Stimulated activated CD4-positive, alpha-beta T cell treated with anti-CD3 and anti-CD28 coated beads, TNF-alpha, amount 100 ng/mL, for 4 hours (primary cell): ENCODE measurements at places on chromosomes 4 and X.

GRCh38 chr4:82694892-82695291 lies 103.7 kb downstream of the SCD5 start:
- no peak for DNase-seq

DNA sequence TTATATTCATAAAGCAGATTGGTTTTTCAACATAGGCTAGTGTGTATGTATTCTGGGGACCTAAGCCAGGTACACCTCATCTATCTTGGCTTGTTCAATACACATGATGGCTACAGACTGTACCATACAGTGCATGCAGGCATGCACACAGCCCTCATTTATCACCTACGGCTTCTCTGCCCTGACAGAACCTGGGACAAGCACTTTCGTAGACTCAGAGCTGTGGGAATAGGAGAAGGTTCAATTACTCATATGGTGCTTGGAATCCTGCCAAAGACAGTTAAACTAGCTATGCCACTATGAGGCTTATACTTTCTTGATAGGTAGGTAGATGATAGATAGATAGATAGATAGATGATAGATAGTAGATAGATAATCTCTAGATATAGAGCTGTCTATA lies 457.2 kb downstream of the GALNTL6 start:
- DNase-seq, result no peak

GRCh38 chr4:41873380-41874295 lies 61.6 kb upstream of the TMEM33 start:
- no peak for DNase-seq

DNA sequence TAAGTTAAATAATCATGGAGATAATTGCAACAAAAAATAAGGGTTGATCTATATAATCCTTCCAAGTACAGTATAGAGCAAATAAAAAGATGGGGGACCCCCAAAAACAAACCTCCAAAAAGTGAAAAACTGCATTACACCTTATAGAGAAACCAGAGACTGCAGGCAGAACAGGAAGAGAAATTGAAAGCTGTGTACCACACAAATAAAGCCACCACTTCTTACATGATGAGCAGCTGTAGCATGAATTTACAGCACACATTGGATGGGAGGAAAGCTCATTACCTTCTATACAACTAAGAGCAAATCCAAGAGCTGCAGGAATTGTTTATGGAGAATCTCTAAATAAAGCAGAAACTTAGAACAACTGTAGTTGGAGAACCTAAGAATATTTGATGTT lies 152.4 kb upstream of the PDE5A start:
- no peak for DNase-seq

DNA sequence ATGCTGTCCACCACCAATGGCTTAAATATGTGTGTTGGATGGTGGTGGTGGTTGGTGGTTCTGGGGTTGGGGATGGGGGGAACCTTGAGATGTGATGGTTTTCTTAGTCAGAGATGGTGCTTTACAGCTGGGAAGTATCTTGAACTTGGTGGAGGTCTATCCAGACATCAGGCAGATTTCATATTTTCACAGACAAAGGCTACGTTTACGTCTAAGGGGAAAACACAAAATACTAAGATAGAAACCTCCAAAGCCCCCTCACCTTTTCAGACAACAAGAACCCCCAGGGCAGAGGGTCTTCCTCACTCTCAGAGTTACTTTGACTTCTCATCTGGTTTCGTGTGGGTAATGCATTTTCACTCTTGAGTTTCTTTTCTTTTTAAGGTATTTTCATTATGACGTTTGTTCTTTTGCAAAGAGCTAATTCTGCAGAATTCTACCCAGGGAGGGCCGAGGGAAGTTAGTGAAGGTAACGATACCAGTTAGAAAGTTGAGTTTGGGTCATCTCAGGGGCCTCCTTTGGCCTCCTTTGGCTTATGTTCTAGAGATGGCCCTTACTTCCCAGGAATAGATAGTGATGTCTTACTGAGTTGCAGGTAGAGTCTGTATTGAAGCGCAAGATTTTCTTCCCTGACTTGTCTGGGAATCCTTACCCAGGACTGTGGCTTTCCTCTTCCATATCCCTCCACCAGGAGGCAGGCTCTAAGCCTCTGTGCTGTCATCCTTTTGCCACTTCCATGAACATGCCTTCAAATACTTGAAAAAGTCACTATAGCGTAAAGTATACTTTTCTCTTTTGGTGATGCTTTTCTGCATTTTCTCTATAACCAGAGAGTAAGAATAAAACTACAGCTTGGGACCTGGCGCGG lies 31.9 kb downstream of the RHOH start:
- DNase-seq, result no peak

GRCh38 chrX:95860127-95860526 lies 824.5 kb upstream of the DIAPH2 start:
- DNase-seq, result no peak

DNA sequence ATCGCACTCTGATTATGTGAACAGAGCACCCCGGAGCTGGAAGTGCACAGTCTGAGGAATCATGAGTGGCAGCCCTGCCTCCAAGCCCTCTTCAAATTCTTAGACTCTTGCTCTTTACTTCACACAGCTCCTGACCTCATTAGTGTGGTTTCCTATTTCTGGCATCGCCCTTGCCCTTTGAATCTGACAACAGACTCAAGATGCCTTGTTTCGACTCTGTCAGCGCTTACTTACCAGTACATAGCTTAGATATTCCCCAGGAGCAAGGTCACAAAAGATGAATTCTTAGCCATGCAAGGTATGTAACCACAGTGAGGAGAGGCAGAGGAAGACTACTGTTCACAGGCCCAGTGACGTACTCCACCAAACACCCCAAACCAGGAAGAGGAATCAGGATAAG lies 167.2 kb downstream of the KDR start:
- no peak for DNase-seq

GRCh38 chr4:92303621-92304027 lies at the start of gene GRID2:
Gene GRID2 (plus strand): TSS chr4:92303966.
- no peak for DNase-seq

- no peak for DNase-seq
Observed at GRCh38 chr4:40394236-40394635, 59.1 kb downstream of the CHRNA9 start.

DNA sequence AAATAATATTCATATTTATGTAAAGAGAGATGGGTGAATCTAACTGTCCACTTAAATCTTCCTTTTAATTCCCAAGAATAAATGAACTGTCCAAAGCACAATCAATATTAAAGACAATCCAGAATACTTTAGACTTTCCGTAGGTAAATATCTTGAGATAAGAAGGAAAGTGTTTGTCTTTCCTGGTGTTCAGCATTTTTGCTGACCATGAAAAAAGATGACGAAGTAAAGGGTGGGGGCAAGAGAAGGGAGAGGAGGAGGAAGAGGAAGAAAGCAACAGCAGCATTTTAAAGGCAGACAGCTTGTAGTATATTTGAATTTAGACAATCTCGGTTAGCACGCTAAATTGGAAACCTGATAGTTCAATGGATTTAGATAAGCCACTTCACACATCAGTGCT lies 498.2 kb downstream of the KCNIP4 start:
- DNase-seq, result no peak

- no peak for DNase-seq
Observed at GRCh38 chrX:131257367-131257766, 31.7 kb downstream of the IGSF1 start.

DNA sequence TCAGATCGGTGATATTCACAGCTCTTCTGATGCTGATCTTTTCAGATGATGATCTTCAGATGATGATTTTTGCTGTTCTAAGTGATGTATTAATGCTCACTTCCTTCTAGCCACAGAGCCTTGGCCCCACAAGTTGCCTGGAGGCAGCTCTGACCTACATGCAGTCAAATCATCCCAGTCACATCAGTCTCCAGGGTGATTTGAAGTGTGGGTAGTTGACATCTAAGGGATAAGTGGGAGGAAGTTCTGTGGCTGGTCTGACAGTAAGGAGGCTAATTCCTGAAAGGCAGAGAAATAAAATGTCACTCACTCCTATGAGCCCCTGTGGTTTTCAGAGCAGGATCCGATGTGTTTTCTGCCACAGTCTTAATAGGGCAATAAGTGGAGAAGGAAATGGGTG lies 79.8 kb upstream of the RPL34 start:
- DNase-seq, result no peak

DNA sequence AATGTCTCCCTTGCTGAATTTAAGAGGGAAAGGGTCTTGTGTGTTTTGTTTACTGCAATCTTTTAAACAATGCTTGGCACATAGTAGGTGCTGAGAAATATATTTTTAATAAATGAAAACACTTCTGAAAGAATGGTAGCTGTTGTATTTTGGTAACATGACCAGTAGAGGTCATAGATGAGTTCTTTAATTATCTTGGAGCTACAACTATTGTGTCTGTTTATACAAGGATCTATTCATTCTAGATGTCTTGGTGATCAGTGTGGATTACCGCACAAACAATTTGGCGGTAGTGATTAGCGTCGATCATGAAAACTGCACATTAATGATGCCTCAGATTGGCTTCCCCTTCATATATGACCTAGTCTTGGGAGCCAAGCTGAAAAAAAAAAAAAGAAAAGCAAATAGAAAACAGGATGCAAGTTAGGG lies 21.4 kb upstream of the SCRG1 start:
- no peak for DNase-seq

- no peak for DNase-seq
Observed at GRCh38 chrX:16451334-16451733, 198.6 kb upstream of the S100G start.
